Neural cell (in vitro differentiated cells): ENCODE measurements at places on chromosomes 12 and 14. TPM values are rescaled to one million over a fixed set of nuclear protein-coding genes. Genes with fewer than 3 reads are reported as not detected.

The TMX1 gene
- 17.7 and 25.3 TPM in 2 replicates for polyA plus RNA-seq

The KLRC2 gene
- polyA plus RNA-seq = 3.7 and 6.6 TPM in 2 replicates

The SLC4A8 gene
- polyA plus RNA-seq = 34.5 and 37.8 TPM in 2 replicates

The DNAI7 gene
- 0.58 and 1.3 TPM in 2 replicates for polyA plus RNA-seq

The CLEC1B gene
- polyA plus RNA-seq = not detected in 2 replicates

The RECQL gene
- polyA plus RNA-seq = 28.8 and 29.2 TPM in 2 replicates
